ENCODE measurements at places on chromosomes 3 and 15.

DNA sequence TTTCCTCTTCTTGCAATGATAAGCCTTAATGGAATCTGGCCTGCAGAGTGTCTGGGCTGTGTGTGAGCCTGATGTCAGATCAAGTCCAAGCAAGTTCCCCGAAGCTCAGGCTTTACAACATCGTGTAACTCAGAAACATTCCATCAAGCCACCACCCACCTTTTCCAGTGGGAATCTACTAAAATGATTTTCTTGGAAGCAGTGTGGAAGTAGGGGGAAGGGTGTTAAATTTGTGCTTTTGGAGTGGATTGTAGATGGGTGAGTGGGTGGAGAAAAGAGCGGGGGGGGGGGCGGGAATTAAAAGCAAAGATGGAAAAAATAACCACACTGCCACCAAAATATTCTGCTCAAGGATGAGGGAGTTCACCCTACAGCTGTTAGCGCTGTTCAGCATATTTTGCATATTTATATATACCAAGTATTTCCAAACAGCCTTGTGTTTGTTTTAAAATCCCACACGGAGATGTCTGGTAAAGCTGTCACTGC is 53.6 kb downstream of the VGLL3 start:
- DNase-seq: no peak

DNA sequence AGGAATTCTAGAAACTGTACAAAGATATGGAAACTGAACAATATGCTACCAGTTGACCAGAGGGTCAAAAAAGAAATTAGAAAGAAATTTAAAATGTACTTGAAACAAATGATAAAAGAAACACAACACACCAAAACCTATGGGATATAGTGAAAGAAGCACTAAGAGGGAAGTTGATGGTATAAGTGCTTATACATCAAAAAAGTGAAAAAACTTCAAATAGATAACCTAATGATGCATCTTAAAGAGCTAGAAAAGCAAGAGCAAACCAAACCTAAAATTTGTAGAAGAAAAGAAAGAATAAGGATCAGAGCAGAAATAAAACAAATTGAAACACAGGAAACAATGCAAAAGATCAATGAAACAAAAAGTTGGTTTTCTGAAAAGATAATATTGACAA is 68.2 kb downstream of the TFDP2 start:
- DNase-seq: no peak

GRCh38 chr3:110198717-110199587 is 861.6 kb upstream of the DPPA4 start:
- no peak for DNase-seq

DNA sequence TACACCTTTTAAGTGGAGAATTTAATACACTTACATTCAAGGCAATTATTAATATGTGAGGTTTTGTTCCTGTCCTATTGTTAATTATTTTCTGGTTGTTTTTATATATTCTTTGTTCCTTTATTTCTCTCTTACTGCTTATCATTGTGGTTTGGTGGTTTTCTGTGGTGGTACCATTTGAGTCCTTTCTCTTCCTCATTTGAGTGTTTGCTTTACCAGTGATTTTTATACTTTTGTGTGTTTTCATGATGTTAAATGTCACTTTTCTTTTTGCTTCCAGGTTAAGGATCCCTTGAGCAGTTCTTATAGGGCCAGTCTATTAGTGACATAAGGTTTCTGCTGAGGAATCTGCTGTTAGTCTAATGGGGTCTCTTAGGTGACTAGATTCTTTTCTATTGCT is 116.5 kb downstream of the LRRK1 start:
- DNase-seq: no peak

DNA sequence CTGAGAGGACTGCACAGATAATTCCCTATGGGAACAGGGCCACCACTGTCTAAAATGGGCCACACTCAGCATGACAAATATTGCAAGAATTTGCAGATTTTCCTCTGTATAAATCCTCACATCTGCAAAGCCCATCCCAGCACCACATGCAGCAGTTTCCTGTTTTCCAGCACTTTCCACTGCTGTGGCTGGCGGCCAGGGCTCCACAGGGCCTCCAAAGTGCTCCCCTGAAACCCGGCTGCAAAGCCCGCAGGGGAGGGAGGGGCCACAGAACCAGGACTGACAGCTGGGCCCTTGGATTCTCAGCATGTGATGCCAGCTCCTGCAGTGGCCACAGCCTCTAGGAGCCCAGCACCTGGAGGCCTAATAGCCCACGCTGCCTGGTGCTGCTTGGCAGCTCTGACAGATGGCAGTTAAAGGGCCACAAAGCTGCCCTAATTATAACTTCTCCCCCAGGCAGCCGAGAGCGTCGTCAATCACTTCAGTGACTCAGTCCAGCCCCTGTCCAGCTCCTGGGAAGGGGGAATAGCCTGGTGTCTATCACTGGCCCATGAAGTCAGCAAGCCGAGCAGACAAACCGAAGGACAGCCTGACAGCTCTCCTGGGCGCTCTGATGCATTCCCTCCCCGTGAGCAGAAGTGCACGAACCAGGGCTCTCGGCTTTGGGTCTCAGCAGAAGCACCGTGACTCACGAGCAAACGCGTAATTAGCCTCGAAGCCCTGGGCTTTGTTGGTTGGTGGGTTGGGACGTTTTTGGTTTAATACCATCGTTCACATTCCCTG is 4.7 kb downstream of the LRRC15 start:
- no peak for DNase-seq

Data from CD4-positive, alpha-beta T cell treated with Interleukin-10 for 1 hour (primary cell).